ENCODE measurements at places on chromosomes 2 and 18.
A peak's percentile ranks its signal among the peaks of the same experiment; 100 is the strongest.

- no peak for DNase-seq
Observed at GRCh38 chr18:25817546-25818237, 272.7 kb downstream of the SS18 start.

- DNase-seq, result no peak
Observed at GRCh38 chr2:201879996-201880395, 73.7 kb downstream of the CDK15 start.

- DNase-seq, result no peak
Observed at GRCh38 chr2:212364112-212364985, 174.3 kb downstream of the ERBB4 start.

GRCh38 chr18:7899078-7899477, 332.0 kb downstream of the PTPRM start:
- DNase-seq, result no peak

DNA sequence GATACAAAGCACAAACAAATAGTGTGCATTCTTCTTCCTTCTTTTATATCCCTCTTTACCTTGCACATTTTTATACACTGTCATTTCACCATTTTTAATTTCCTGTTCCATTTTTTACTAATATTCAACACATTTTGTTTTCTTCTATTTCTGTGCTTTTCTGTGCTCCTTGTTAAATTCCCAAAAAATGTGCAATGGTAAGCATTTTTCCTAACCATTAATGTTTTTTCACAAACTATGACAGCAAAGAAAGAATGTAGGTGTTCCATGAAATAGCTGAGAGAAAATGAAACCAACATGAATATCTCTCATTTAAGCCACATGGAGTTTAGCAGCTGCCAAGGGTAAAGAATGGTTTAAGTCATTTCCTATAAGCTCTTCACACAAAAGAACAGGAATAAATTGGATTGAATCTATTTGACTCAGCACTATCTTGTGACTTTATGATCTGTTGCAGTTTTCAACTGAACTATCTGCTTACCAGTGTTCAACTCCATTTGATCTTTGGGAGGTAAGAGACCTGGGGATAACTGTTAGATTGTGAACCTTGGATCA, 145.7 kb upstream of the CDH19 start:
- DNase-seq, result no peak

DNA sequence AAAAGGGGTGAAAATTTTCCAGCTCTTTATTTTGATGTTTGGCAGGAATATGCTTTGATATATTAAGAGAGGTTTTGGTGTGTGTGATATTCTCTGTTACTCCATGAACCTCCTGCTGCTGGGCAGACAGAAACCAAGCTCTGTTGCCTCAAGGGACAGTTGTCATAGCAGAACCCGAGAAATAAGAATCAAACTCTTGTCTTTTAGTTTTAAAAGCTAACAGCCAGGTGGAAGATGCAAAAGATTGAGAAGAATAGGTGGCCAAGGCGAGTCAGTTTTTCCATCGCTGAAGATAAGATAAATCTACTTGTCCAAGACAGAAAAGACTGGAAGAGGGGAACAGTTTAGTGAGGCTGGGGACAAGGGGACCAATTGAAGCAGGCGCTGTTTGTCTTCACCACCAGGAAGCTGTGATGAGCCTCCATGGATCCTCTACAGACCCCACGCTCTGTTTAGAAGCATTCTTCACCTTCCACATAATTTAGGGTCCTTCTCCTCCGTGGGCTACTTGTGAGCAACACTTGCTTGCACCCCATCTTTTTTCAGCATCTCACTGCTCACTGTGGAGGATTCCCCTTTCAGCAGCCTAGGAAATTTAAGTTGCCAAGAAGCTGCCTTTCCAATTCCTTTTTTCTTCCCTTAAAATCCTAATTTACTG, 23.9 kb downstream of the PMAIP1 start:
- no peak for DNase-seq

GRCh38 chr2:6054161-6054671, 362.0 kb downstream of the SOX11 start:
- no peak for DNase-seq

DNA sequence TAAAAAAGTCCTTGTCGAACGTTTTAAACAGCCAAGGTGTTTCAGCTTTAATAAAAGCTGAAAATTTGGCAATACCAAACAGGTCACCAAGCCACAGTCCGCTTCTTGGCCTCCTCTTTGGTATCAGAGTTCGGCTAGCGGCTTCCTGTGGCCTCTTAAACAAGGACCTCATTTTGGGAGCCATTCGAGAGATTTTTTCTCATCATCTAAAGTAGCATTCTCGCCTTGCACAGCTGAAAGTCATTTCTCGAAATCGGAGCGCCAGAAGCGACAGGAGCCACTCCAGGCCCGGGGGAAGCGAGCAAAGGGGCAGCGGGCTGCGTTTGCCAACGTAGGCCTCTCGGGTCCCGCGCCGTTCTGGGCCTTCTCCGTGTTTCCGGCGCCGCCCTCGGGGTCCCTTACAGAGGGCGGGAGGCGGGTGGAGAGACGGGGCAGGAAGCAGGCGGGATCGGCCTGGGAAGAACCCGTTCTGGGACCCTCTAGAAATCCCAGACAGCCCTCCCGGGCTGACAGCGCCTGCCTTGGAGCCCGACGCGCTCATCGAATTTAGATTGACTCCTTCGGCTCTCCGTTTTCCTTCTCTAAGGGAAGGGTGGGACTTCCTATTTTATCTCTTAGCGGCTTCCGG, 522 bp upstream of the ZNF407 start:
- no peak for DNase-seq

GRCh38 chr2:97656129-97656755, 7.6 kb downstream of the ACTR1B start:
- no peak for DNase-seq

DNA sequence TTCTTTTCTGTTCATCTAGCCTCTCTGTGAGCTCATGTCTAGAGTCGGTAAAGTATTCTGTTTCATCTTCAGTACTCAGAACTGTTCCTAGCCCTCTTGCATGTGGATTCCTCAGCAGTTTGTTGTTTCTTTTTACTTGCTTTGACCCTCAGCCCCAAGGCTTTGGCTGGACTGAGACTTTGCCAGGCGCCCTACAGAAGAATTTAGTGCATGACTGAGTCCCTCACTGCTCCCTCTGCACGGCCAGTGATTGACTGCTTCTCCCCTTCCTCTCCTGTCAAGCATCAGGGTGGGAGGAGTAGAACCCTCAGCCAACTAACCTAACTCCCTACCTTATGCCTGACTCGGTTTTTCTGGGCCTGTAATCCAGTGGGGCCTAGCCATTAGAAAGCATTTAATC, 109.8 kb downstream of the ESCO1 start:
- DNase-seq, result no peak

DNA sequence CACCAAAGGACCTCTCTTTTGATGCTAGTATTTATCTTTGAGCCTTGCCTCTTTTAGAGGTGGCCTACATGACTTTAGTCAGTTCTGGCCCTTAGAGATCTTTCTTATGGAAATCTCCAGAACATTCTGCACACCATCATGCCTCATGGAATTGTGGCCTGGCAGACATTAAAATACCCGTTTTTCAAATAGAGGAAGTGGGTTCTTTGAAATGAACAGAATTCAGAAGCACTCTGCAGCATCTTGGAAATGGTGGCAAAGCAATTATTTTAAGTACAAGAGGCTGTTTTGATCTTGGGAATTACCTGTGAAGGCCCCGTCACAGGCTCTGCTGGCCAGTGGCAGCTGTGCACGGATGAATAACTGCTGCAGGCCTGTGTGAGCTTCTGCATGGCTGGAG, 40.7 kb upstream of the APCDD1 start:
- DNase-seq, result no peak

- DNase-seq, result no peak
Observed at GRCh38 chr2:8488001-8488738, 193.7 kb upstream of the ID2 start.

DNA sequence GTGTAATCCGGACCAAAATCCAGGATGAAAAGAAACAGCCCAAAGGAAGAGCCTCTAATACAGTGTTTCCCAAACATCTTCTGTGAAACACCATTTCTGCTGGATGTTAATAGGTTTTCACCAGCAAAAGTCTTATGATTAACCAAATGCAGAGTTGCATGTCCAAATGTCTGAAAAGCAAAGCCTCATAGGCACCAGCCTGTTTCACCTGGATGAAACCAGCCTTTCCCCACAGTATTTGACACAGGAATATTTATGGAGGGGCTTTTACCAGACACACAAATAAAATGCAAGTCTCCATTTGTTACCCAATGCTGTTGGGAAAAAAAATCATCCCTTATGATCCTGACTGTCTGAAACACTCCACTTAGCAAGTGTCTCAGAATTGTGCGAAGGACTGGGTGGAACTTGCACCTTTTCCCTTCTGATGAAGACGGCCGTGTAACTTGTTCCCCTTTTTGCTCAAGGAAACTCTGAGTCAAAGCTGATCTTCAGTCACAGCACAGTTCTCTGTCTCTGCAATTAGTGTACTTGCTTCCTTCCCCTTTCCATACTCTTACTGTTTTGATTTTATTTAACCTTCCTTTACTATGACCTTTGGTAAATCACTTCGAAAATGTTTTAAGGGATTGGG, 70.3 kb upstream of the IL1R2 start:
- no peak for DNase-seq

- no peak for DNase-seq
Observed at GRCh38 chr2:234345921-234346320, 151.0 kb downstream of the ARL4C start.

DNA sequence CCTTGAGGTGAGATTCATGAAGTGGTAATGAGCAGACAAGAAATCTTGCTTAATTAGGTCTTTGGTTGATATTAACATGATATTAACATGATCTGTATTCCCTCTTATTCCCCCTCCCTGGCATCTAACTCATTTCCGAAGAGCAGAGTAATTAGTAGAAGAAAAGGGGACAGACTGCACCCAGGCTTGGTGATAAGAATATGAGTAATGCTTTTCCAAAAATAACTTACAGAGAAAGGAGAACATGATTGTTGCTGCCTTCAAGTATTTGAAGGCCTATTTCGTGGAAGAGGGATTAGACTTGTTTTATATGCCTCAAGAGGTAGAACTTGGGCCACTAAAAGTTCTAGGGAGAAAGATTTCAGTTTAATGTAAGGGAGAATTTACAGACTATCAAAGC, 130.6 kb upstream of the ATP5MC3 start:
- no peak for DNase-seq

DNA sequence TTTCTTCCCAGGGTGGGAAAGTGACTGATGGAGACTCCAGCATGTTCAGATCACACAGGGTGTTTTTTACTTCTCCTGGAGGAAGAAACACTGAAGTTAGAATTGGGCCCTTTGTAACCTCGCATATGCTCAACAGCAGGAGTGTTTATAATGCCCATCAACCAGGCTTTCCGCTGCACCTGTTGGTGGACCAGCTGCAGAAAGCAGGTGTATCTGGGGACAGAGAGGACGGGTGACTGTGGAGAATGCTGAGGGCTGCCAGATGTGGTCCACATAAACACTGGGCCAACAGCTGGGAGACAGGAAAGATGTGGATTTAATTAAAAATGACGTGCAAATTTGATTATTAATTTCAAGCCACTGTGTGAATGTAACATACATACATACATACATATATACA, 335.5 kb upstream of the SPRED2 start:
- no peak for DNase-seq

- DNase-seq, result no peak
Observed at GRCh38 chr2:150135223-150135883, 352.1 kb downstream of the RND3 start.

GRCh38 chr2:219155054-219155644, 5.5 kb downstream of the NHEJ1 start:
- DNase-seq, result peak; percentile 39

GRCh38 chr2:71699428-71699827, 246.1 kb downstream of the DYSF start:
- no peak for DNase-seq

DNA sequence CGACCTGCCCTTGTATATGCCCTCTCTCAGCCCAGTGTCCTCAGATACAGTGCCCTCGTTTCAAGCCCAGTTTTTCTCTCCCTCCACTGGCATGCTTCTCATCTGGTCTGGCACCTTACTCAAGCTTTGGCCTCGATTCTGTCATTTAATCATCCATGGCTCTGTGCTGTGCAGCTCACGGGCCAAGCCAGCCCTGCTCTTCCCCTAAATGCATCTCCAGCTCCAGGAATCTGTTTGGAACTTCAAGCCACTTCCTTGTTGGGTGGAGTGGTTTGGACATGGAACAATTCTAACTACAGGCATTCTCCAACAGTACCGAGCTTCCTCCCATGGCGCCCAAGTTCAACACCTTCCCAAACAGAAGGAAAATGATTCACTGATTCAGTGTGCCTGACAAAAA, 76.7 kb upstream of the ZNF397 start:
- DNase-seq, result no peak

- DNase-seq, result no peak
Observed at GRCh38 chr2:38113981-38114708, 38.2 kb upstream of the CYP1B1 start.

- DNase-seq, result no peak
Observed at GRCh38 chr2:113136828-113137775, 9.7 kb downstream of the IL1RN start.

DNA sequence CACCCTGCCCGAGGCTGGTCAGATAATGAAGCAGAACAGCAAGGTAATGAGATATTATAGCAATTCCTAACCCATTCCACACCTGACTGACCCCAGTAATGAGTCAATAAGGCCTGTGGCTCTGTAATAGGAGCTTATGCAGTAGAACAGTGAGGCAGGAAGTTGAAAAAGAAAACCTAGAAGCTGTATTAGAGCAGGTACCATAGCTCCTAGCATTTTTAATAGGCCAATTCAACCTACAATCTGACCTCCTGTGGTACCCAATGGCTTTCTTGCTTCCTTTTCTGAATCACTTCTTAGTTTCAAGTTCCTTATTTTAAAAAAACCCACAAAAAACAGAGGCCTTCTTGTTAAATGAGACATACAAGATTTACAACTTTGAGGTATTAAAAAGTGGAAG, 43.6 kb upstream of the MAP2 start:
- DNase-seq, result no peak

GRCh38 chr18:22322243-22322691, 95.4 kb downstream of the CTAGE1 start:
- DNase-seq, result no peak

- no peak for DNase-seq
Observed at GRCh38 chr2:237333748-237334147, 80.2 kb downstream of the COL6A3 start.

DNA sequence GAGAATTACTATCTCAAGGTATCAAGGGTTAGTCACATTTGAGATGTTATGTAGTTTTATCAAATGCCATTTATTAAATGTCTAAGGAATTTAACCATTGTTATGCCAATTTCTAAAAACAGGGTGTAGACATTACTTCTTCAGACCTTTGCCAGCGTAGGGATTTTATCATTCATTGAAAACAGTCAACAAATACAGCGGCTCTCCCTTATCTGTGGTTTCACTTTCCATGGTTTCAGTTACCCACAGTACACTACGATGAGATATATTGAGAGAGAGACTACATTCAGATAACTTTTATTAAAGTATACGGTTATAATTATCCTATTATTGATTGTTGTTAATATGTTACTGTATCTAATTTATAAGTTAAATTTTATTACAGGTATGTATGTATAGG, 234.7 kb downstream of the TMX3 start:
- DNase-seq, result no peak

- no peak for DNase-seq
Observed at GRCh38 chr2:58710795-58711279, 469.7 kb upstream of the FANCL start.

GRCh38 chr18:9066358-9066757, 36.1 kb upstream of the NDUFV2 start:
- no peak for DNase-seq

All from Panc1 (cell line).